ENCODE measurements at places on chromosomes 4 and X. TPM values are rescaled to one million over a fixed set of nuclear protein-coding genes. Genes with fewer than 3 reads are reported as not detected.

GRCh38 chr4:104404361-104404760, 90.3 kb downstream of the CXXC4 start:
- no peak overlapping the region for H3K27ac ChIP-seq
- H3K27me3 ChIP-seq, result no peaks in the 10 kb centered on the region
- H3K36me3 ChIP-seq, result no peaks in the 10 kb centered on the region
- DNase-seq, result no peak

GRCh38 chr4:55158957-55159356, 33.6 kb upstream of the KDR start:
- no peaks in the 10 kb centered on the region for H3K4me1 ChIP-seq
- DNase-seq, result no peak
- H3K27ac ChIP-seq, result no peak overlapping the region
- H3K36me3 ChIP-seq, result no peaks in the 10 kb centered on the region
- peaks cover 14% of the 10 kb centered on the region for H3K27me3 ChIP-seq

CT45A8 gene
- not detected for total RNA-seq

SPON2 gene
- total RNA-seq, result 21.5 TPM
